Stimulated activated CD8-positive, alpha-beta memory T cell treated with anti-CD3 and anti-CD28 coated beads, Interleukin-2, amount 100 ng/mL, for 1 hour (primary cell): ENCODE measurements at places on chromosomes 16 and 17.
A peak's percentile ranks its signal among the peaks of the same experiment; 100 is the strongest.

DNA sequence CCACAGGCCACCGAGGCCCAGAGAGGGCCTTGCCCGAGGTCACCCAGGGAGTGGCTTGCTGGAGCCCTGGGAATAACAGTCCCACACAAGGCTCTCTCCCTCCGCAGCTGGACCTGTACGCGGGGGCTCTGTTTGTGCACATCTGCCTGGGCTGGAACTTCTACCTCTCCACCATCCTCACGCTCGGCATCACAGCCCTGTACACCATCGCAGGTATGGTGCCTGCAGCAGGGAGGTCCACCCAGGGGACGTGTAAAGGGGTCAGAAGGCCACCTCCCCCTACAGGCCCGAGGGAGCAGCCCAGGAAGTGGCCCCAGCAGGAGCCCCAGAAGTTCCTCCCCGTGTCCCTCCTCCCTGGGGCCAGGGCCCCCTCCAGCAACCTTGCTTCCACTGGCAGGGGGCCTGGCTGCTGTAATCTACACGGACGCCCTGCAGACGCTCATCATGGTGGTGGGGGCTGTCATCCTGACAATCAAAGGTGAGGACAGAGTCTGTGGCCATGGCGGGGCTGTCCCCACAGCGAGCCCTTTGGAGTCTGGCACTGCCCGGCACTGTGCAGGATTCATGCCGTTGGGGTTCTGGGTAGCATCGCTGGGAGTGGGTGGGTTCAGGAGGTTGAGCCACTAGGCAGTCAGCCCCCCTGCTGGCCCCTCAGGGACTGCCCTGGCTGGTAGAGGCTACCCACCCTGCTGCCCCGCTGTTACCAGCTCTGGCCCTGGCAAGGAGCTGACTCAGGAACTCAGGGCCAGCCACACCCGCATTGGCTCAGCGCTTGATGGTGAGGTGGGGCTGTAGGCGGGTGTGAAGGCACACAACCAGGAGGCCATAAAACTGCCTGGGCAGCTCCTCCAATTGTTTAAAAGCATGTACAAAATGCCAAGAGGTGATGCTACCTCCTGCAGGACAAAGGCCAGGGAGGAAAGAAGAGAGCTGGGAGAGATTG is 17.3 kb downstream of the SLC5A10 start:
- no peak for DNase-seq

DNA sequence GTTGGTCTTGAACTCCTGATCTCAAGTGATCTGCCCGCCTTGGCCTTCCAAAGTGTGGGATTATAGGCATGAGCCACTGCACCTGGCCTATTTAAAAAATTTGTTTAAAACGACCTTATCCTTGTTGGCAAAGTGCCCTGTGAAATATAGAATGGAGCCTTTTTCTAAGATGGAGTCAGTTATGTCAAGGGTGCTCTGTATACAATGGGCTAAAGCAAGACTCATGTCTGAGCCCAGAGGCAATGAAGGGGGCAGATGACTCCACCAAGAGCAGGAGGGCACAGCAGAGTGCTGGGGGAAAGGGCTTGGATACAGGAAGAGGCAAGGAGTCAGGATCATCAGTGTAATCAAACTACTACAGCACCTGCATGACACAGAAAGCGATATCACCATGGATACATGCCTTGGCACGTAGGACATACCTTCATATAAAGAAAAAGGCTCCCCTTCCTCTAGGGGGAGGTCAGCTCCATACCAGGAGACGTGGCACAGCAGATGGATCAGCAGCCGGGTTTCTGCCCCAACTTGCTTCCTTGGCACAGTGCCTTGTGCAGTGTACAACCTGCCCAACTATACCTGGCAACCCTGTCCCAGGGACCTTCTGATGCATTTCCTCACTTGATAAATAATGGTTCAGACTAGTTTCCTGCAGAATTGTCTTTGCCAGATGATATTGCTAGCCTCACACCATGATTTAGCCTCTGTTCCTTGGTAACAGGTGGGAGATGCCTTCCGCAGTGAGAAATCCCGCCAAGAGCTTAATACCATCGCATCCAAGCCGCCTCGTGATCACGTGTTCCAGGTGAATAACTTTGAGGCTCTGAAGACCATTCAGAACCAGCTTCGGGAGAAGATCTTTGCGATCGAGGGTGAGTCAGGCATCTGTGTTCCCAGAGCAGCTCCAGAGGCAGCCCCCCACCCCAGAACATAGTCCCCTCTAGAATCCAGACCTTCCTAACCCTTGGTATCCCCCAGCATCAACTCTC is 15.3 kb downstream of the ITGAM start:
- DNase-seq: no peak

- no peak for DNase-seq
These were observed 336.1 kb downstream of the CPPED1 start for GRCh38 chr16:12467418-12468210.

GRCh38 chr16:20064931-20065330 is 8.8 kb downstream of the GPR139 start:
- no peak for DNase-seq

GRCh38 chr17:68290268-68290954 is 516 bp downstream of the SLC16A6 start:
- DNase-seq: peak; percentile 42
